ENCODE measurements at places on chromosomes 11 and 22.

DNA sequence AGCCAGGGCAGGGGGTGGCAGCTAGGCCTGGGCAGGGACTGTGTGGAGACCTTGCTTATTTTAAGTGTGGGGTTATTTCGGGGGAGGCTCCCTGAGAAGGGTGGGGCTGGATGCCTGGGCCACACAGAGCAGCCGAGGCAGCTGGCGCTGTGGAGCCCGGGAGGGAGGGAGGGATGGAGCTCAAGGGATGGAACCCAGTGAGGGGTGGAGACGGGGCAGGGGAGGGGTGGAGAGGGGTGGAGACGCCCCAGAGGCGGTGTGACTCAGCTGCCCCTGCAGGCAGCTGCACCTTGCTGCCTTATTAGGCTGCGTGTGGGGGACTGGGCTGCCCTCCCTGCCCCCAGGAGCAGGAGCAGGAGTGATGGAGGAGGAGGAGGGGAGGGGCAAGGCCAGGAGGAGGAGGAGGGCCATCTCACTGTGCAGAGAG lies 9.8 kb upstream of the TSSC4 start:
- DNase-seq = no peak

DNA sequence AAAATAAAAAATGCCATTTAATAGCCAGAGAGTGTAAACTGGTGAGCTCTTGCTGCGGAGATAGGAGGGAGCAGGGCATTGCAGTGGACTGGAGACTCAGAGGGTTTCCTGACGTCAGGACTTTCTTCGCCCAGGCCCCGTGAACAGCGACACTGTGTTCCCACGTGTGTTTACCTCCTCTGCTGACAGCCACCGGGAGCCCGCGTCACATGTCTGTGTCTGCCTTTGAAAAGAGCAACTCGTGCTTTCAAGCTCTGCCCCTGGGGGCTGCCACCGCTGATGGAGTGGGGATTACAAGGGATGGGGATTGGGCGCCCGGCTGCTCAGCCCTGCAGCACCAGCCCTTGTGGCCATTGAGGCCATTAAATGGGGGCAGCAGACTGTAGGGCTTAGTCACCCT lies 3.3 kb downstream of the TANGO2 start:
- no peak for DNase-seq

DNA sequence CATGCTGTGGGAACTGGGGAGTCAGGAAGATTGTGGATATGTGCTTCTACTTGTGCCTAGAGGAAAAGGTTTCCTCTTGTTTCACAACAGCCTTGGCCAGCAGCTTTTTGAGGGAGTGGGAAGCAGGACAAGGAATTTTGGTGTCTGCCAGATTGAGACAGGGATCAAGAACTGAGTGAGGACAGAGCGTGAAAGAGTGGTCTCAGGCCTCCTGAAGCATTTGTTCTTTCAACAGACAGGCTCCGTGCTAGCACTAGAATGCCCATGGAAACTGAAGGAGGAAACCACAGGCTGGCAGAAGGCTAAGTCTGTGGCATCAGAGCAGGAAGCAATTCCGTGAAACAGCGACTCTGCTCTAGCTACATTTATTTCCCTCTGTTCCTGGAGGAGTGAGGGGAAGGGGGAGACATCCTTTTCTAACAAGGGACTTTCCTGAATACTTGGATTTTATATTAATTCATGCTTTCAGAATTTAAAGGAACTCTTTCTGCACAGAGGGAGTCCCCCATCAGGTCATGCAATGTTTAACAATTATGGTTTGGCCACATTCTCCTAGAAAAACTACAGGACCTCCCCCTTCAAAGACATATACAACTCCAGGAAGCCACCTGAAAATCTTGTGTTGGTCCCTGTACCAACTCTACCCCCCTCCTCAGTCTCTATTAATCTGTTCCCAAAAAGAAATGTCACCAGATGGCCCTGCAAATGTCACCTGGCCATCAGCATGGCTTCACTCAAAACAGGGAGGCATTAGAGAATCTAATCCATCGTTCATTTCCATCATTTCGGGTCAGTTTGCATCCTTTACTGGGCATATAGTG lies 96.1 kb downstream of the SYT9 start:
- DNase-seq = no peak

- DNase-seq = no peak
These were observed 48.6 kb downstream of the MRGPRX1 start for GRCh38 chr11:18890615-18891014.

DNA sequence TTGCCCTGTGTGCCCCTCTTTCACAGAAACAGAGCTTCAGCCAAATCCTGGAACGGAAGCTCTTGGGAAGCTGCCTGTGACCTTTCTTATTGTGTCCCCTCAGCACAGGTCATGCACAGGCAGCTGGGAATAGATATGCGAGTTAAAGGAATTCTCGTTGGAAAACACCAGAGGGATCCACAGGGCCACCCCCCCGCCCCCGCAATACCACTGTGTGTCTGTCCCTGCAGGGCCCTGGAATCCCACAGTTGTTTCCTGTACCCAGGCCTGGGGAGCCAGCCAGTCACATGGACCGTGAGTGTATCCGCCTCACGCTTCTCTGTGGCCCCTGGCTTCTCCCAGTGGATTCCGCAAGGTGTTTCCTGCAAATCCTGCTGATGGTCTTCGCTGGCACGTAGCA lies 29.0 kb downstream of the TIMP3 start:
- DNase-seq = no peak

Measured in stimulated activated CD4-positive, alpha-beta T cell treated with anti-CD3 and anti-CD28 coated beads, Interleukin-2, amount 100 ng/mL, for 48 hours (primary cell).